BJ (cell line): ENCODE measurements at places on chromosomes 11 and 22.

- DNase-seq: no peak
Observed at GRCh38 chr11:64849598-64850356, 5.3 kb upstream of the CDC42BPG start.

GRCh38 chr22:47558828-47559700 is 796.6 kb downstream of the TBC1D22A start:
- DNase-seq: no peak

DNA sequence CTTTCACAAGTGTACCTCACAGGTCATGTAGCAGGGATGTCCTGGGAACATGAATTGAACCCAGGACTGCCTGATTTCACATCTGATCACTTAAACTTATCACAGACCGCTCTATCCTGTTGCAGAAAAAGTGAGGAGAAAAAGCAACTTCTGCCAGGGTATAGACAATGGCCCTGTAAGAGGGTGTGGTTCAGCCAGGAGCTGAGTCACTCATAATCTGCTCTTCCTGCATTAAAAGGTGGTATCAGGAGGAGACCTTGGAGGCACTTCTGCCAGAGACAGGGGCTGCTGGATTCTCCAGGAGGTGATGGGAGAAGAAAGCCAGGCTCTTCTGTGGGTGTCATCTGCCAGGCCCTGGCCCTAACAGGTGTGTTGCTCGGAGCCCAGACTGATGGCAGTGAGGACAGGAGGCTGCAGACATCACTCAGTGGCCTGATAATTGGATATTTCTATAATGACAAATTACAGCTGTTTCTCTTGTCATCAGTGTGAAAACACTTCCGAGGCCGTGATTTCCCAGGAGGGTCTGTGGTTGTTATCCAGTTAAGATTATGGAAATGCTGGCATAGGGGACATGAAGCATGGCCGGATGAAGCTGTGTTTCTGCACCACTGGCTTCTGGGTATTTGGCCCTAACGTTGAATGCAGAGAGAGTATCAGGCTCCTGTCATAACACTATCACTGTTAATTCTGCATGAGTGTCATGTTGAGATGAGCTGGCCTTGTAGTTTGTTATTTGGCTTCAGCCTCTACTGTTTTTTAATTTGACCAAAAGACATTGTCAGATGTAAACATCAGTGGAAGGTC is 125.1 kb upstream of the ZBED5 start:
- no peak for DNase-seq

GRCh38 chr11:3382613-3383285 is 3.8 kb upstream of the ZNF195 start:
- DNase-seq: no peak

- no peak for DNase-seq
Observed at GRCh38 chr11:77110836-77111235, 8.2 kb downstream of the OMP start.

GRCh38 chr11:111388420-111388819 is 9.3 kb upstream of the POU2AF1 start:
- DNase-seq: no peak

DNA sequence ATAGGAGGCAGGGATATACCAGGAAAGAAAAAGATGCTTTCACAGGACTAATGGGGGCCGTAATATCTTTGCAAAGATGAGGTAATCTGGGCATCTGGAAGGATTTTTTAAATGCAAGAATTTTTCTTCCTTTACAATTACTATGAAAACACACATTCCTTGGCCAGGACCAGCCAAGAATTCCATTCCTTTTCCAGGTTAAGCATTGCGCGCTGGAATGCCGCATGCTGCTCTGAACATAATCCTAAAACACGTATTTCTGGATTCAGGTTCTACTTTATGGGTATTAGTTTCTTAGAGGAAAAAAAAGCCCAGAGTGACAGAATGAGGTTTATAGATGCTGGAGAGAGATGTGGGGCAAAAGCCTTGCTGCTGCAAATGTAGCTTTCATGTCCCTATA is 99.4 kb upstream of the SORL1-AS1 start:
- no peak for DNase-seq

GRCh38 chr11:73804712-73805111 is 17.0 kb downstream of the MRPL48 start:
- DNase-seq: no peak

DNA sequence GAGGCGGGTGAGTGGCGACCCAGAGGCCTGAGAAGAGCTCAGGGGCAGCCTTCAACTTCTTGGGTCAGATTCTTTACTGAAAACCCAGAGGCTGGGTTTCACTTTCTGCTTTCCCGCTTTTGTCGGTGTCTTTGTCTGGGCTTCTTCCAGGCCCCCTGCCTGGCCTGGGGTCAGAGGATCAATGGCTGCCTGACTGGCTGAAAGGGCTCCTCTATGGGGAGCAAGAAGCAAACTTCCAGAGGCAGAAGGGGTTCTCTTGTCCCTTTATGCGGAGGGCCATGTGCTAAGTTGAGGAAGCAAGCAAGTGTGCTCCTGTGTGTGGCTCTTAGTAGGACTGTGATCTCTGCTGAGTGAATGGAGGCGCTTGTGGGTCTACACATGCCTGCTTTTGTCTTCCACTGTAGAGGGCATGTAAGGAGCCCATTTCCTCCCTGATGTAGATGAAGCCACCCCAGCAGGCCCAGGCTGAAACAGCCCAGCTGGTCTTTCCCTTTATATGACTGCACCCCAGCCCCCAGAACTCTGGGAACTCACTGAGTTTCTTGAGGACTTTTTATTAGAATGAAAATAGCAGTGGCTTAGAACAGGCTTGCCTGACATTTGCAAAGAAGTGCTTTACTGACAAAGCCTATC is 1.0 kb upstream of the PKNOX2 start:
- DNase-seq: no peak

DNA sequence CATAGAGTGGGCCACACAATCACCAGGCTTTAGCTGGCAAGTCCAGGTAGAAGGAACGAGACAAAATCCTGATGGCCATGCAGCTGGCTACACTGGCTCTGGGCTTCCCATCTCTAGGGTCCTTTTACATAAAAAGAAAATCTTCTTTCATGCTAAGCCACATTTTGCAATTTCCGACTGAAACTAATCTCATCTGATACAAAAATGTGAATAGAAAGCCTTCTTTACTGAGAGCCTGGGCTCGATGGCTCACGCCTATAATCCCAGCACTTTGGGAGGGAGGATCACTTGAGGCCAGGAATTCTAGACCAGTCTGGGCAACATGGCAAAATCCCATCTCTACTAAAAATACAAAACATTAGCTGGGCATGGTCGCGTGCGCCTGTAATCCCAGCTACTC is 67.2 kb downstream of the MICAL3 start:
- no peak for DNase-seq

DNA sequence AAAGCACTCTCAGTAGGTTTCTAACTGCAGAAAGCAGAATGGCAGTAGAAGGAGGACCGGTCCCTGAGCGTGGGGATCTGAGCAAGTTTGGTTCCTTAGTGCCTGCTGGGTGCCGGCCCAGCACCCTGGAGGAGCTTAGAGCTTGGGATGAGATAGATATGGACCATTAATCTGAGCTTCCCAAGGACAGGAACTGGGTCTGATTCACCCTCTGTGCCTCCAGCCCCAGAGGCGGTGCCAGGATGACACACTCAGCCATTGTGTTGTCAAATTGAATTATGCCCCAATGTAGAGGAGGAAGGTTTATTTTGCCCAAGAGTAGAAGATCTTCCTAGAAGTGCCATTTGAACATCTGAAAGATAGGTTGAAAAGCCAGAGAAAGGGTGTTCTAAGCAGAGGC is 4.3 kb downstream of the ZC3H7B start:
- no peak for DNase-seq

DNA sequence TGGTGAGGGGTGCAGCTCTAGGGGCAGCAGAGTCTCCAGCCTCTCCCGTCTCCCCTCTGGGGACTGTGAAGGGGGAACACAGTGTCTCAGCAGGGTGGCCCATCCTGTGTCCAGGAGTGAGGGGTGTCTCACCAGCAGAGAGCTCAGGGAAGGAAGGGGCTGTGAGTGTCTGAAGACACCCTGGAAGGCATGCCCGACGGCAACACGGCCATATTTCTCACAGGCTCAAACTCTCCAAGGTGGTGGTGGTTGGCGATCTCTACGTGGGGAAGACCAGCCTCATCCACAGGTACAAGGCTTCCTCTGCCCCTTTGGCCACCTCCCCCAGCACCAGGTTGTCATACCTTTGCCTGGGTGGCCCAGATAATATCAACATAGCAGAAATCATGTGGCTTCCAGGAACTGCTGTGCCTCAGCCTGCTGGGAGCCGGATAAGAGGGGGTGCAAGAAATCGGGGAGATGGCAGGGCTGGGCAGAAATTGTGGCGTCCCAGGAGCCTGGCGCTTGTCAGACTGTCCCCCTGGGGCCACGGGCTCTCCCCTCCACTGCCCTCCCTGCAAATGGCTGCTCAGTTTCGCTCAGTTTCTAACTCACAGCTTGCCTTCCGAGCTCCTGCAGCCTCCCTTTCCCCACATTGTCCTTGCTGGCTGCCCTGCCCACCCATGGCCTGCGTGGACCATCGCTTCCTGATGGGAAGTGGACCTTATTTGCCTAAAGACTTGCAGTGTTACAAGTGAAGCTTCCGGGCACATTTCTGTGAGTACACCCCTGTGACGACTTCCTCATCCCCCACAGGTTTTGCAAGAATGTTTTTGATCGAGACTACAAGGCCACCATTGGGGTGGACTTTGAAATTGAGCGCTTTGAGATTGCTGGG is 7.2 kb downstream of the RAB36 start:
- no peak for DNase-seq

- no peak for DNase-seq
Observed at GRCh38 chr11:15341587-15341986, 226.9 kb downstream of the INSC start.

GRCh38 chr11:43694477-43694876 is 13.9 kb downstream of the HSD17B12 start:
- DNase-seq: no peak

DNA sequence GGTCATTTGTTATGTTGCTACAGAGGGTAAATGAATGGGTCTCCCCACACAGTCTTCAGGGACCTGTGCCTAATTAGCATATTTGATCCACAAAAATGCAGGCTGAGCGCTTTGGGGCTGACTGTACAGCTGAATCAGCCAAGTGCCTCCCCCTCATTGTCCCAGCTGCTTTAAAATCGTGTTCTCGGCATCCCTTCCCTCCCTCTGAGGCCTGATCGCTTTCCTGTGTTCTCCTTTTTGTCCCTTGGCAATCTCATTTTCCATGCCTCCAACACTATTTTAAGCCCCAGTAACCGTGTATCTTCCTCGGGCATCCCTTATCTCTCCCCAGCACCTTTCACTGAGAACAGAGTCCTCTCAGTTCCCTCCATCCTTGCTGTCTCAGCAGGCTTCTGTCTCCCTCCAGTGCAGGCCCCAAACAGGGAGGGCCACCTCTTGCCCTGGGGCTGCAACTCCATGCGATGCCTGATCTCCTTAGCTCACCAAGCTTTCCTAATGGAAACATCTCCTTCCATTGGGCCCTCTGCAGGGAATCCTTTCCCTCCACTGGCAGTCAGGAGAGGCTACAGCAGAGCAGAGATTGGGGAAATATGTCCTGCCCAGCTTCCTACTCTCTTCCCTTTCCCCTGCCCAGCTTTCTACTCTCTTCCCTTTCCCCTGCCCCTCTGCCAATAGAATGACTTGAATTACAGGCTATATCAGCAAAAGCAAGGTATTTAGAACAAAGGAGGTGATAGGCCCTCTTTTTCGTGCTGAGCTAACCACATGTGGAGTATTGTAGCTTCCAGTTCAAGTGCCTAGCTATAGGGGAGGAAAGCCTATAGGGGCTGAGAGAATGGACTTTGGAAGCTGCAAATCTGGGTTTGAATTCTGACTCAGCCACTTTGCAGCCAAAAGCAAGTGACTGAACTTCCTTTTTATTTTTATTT is 13.8 kb downstream of the UQCR10 start:
- no peak for DNase-seq

DNA sequence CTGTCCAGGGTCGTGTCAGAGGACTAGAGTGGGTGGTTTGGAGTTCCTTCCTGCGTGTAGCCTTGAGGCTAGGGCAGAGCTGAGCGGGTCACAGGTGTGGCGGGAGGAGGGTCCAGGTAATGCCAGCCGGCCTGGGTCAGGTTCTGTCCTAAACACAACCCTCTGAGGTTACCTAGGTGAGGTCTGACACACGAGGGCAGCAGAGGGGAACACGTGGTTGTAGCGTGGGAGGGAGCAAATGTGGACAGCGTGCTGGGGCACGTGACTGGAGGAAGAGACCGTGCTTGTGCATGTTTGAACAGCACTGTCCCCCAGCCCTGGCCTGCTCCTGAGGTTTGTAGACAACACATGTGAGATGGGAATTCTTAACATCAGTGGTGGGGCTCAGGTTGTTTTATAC is 13.1 kb downstream of the MOV10L1 start:
- DNase-seq: no peak

- no peak for DNase-seq
Observed at GRCh38 chr11:72225411-72225951, 914 bp downstream of the INPPL1 start.

DNA sequence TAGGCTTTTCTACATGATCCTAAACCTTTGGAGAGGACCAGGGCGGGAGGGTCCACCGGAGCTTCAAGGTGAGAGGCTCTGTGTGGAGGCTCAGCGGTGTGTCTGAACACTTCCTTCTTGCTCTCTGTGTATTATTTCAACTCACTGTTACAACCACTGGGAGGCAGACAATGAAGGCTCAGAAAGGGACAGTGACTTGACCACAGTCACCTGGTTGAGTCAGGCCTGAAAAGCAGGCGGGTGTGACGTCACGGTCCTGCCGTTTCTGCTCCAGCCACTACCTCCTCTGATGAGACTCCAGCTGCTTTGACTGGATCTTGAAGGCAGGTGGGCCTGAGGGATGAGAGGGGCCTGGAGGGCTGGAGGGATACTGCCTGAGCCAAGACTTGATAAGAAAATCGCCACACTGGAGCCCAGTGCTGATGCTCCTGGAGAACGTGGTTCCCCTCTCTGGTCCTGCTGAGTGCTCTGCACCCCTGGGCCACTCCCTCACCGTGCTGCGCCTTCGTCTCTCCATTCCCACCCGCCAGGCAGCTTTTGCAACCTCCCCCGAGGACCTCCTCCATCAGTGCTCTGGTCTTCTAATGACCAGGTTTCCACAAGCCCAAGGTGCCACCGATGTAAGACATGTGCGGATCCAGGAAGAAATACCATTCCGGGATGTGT is 27.9 kb downstream of the KCNC1 start:
- DNase-seq: no peak

GRCh38 chr11:27894552-27894951 is 194.3 kb upstream of the BDNF start:
- no peak for DNase-seq

- DNase-seq: no peak
Observed at GRCh38 chr22:19045094-19045493, 77.1 kb downstream of the DGCR2 start.

DNA sequence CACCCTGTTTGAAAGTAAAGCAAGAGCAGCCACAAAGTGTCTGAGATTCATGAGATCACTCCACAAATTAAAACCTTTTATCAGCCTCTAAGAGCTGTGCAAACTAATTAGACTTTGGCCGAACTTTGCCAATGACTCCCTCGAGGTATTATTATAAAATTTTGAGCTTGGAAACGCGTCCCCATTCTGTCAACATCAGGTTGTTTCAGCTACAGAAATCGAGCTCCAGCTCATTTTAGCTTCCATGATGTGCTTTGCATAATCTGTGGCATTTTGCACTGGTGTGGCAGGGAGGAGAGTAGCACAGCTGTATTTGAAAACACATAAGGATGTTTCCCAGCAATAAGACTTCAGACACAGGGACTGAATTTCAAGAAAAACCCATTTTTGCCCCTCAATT is 872.2 kb downstream of the NTM start:
- DNase-seq: no peak

- DNase-seq: peak; percentile 62
Observed at GRCh38 chr11:353179-353873, 16.0 kb upstream of the B4GALNT4 start.

- DNase-seq: no peak
Observed at GRCh38 chr11:109728056-109728455, 306.1 kb downstream of the C11orf87 start.
